ENCODE measurements at places on chromosomes 1 and 21.

GRCh38 chr1:195053478-195053877, 1554.8 kb downstream of the KCNT2 start:
- DNase-seq: no peak

GRCh38 chr1:89855413-89856123, 34.7 kb downstream of the LRRC8D start:
- DNase-seq: no peak

DNA sequence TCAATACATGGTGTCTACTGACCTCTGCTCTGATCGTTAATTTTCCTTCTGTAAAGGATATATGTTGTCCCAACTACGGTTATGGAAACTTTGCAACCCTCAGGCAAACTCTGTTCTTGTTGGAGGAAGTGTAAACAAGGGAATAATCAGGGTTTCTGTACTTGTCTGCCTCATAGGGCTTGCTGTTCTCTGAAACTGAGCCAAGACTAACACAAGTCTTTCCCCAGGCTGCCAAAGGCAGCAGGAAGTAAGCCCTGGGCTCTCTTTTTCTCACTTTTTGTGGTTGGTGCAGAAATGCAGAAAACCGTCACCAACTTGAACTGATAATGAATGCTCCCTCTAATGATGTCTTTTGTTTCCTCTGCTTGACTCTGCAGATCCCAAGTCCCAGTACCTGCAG, 7.6 kb downstream of the CYP4X1 start:
- DNase-seq: no peak

DNA sequence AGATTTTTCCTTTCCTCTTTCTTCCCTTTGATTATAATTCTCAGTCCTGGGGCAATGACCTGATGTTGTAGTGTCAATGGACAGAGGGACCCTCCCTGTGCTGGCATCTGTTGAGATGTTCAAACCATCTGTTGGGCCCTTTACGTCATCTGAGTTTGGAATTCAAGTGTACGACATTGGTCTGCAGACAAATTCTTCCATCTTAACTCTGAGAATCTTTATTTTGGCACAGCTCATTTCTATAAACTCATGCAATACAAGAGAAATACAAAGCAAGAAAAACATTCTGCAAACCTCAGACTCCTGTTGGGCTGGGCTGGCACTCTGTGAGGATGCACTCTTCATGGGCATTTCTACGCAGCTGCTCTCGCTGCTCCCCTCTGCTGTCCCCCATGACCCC, 54.2 kb downstream of the IFI44 start:
- no peak for DNase-seq

DNA sequence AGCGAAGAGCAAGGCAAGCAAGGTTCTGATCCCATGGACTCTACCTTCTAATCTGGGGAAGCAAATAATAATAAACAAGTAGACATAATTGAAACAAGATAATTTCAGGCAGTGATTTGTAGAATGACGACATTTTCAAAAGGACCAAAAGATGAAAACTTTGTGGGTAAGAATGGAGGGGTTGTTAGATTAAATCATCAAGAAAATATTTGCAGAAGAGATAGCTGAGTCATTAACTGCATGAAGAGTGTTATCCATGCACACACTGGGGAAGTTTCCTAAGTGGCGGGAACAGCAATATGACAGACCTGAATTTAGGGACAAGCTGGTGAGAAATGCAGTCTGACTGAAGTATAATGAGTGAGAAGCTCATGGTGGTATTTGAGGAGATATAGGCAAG, 583.1 kb upstream of the RGS18 start:
- DNase-seq: no peak

GRCh38 chr1:91769742-91770141, 116.2 kb downstream of the TGFBR3 start:
- no peak for DNase-seq

DNA sequence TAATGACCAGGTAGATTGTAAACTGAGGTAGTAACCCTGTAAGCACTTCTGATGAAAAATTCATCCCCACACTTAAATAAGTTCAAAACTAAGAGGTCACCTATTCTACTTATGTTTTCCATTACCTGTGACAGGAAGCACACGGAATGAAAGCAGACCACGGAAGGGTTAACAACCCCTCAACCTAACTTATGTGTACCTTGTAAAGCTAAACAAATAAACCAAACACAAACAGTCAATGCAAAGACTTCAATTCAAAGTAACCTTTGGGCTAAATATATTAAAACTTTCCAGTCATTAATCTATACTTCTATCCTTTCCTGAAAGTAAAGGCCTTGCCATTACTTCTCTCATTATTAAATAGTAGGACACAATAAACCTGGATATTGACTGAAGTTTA, 7.0 kb downstream of the PPP1R15B start:
- no peak for DNase-seq

- no peak for DNase-seq
Observed at GRCh38 chr1:226061068-226061840, 1.3 kb upstream of the H3-3A start.

GRCh38 chr1:83764209-83764608, 234.7 kb downstream of the TTLL7 start:
- DNase-seq: no peak

DNA sequence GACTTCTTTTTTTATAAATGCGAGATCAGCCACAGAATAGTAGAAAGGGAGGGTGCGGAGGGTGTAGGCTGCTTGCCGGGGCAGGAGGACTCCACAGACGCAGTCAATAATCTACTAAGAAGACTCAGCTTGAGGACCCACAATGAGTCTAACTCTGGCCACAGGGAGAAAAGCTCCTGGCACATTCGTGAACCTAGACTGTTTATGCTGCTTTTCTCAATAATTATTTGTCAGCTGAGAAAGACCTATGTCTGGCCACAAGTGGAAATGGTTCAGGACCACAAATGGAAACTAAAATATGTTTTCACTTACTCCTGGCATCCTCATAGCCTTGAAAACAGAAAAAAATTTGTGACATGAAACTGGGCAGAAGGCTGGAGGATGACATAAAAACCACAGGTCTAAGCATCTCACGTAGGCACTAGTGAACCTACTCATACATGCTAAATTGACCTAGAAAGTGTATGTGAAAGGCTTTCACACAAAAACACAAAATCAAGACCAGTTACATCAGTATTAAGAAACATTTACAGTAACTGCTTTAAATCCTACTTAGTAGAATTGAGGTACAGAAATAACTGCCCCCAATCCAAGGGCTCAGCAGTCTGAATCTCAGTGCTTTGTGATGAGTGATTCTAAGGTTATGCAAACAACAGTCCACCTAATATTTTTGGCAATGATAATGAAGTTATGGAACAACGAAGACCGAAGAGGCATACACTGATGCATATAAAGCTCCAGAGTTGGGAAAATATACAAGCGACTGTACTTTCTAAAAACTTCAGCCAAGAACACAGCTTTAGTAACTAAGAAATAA, 159.5 kb downstream of the SLC45A1 start:
- no peak for DNase-seq

GRCh38 chr1:172484252-172484651, 40.4 kb upstream of the PIGC start:
- DNase-seq: no peak

GRCh38 chr1:216434232-216434631, 11.0 kb upstream of the USH2A start:
- no peak for DNase-seq

DNA sequence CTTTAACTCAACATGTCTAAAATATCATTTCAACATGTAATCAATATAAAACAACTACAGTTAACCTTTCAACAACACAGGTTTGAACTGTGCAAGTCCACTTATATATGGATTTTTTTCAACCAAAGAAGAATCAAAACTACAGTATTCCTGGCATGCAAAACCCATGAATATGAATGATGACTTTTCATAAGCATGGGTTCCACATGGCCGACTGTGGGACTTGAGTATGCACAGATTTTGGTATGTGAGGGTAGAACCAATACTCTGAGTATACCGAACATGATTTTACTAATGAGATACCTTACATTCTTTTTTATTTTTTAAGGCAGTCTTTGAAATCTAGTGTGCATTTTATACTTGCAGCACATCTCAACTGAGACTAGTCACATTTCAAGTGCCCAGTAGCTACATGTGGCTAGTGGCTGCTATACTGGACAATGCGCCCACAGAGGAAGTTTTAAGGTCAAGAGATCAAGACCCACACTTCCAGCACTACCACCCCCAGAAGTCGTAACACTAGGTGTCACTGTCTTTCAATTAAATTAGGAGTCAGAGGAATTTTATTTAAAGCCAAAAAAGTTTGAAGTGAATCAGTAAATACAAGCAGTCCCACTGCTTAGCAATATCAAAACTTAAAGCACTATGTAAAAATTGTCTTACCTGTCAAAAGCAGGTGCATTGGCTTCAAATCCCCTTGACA, 40.0 kb downstream of the SYNJ1 start:
- no peak for DNase-seq

GRCh38 chr1:208606959-208607358, 362.8 kb upstream of the PLXNA2 start:
- no peak for DNase-seq

DNA sequence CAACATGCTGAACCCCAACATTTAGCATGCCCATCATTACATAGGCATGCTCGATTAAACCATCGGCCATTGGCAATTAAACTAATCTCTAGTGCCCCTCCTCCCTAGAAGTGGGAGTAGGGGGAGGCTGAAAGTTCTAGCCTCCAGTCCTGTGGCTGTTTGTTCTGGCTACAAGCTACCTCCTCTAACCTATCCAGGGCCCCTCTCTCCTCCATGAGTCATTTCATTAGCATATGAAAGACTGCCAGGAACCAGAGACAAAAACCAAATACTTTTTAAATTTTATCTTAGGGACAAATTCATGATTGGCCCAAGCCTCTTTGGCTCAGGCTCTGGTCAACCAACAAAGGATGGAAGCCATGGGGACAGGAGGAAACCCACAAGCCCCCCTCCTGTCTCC, 231.1 kb downstream of the CACNA1E start:
- no peak for DNase-seq

- peak; percentile 31 for DNase-seq
Observed at GRCh38 chr1:231460614-231461013, 38.5 kb upstream of the EGLN1 start.

DNA sequence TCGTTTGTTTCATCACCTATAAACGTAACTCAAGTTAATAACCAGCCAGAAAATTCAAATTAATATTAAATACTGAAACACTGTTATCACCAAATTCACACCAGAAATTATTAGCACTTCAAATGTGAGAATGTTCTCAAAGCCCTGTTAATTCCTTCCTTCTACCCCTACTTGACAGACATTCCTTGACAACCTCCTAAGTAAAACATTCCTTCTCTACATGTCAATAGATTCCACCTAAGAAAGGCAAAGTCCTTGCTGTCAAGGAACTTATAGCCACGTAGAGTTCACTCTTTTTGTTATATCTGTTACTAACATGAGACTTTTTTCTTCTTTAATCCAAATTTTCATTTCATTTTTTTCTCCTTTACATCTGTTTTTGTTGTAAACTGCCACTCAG, 441.5 kb downstream of the SMYD3 start:
- DNase-seq: no peak

DNA sequence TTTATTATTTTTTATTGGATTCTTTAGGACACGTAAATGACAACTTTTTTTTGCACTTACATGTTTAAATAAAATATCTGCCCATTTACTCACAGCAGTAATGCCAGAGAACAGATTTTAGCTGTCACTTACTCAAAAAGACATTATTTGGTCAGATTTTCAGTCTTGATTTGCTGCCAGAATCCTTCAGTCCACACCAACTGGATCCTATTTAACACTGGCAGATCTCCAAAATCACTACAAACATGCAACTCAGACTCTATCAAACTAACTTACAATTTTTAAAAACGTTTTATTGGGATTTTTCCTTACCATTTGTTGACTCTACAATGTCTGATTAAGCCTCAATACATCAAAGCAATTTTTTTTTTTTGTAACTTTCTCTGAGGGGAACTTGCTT, 11.1 kb downstream of the ATP6V1G3 start:
- no peak for DNase-seq

DNA sequence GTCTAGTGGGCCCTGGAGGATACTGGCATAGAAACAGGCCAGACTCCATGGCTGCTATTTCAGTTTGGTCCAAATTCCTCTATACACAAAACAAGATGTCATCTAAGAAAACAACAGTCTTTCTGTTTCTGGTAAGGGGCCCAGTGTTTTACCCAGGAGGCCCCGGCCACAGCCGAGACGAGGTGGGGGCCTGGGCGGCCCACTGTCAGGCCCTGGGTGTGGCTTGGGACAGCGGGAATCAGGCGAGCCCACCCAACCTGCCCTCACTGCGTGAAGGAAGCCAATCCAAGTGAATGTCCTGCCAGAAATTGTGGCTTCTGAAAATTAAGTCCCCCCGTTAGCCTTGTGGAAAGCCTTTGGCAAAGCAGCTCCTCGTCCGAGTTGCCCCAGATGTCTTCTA, 31.2 kb upstream of the GPR153 start:
- DNase-seq: no peak

- no peak for DNase-seq
Observed at GRCh38 chr1:12326986-12327385, 97.2 kb downstream of the VPS13D start.

GRCh38 chr1:22796642-22797041, 86.0 kb downstream of the EPHB2 start:
- no peak for DNase-seq

GRCh38 chr1:176073524-176074157, 133.4 kb downstream of the COP1 start:
- no peak for DNase-seq

DNA sequence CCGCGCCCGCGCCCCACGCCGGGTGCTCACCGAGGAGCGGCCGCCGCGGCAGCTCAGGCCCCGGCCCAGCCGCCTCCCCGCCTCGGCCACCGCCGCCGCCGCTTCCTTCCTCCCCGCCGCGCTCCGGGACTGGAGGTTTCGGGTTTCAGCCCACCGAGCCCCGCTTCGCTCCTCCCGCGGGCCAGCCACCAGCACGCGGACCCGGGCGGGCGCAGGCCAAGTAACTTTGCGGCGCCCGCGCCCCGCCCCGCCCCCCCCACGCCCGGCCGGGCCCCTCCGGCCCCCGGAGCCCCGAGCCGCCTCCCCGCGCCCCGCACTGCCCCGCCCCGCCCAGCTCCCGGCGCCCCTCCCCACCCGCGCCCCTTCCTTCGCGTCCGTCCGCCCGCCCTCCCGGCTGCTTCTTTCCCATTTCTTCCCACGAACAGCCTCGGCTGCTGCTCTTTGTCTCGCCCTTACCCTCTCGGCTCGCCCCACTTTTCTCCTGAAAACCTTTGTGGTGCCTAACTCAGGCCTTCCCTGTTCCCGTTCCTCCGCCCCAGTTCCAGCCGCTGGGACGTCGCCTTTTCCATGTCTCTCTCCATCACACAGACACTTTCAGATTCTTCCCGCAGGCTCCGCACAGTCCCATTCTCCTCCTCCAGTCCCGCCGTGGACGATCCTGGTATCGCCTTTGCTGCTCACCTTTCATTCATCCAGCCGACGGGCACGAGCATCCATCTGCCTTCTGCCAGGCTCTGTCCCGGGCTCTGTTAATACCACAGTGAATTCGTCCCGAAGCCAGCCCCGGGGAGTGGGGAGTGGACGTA, at the start of gene GPR161:
TSS of gene GPR161 (minus strand) at position 222 of the 806 bp plus-strand sequence. CDS start 32,080 bp downstream, outside the sequence.
- no peak for DNase-seq

DNA sequence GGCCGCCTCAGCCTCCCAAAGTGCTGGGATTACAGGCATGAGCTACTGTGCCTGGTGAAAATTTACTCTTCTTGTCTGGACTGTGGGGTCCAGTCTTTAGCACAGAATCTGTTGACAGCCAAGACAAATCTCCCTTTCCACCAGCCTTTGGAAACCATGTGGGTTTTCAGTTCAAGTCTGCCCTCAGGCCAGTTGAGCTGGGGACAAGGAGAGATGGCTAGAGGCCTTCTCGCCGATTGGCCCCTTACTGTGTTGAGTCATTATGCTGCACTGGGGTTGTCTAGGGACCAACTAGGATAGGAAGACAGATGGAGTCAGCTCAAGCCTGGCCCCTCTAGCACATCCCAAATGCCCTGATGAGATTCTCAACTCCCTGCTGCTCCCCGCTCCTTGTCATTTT, 8.6 kb upstream of the NKAIN1 start:
- no peak for DNase-seq
